Dermis blood vessel endothelial cell (primary cell): ENCODE measurements at places on chromosomes 5 and 9.

- DNase-seq = peak; percentile 58
These were observed 243.4 kb upstream of the KLF4 start for GRCh38 chr9:107732781-107733522.

DNA sequence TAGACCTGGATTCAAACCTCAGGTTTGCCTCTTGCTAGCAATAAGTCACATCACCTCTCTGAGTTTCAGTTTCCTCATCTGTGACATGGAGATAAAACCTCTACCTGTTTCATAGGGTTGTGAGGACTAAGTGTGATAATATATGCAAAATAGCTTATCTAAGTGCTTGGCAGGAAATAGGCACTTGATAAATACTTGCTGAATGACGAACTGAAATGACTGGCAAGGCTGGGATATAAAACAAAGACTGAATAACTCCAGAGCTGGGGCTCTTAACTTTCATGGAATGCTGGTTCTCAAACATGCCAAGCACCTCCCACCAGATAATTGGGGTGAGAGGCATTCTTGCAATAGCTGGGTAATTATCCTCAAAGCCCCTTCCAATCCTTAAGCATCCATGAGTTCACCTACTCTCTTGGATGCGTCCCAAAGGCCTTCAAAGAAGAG, 87.6 kb downstream of the ADRB2 start:
- DNase-seq = peak; percentile 67

- peak; percentile 67 for DNase-seq
These were observed 37.2 kb upstream of the NRARP start for GRCh38 chr9:137339045-137339907.

- DNase-seq = peak; percentile 84
These were observed 84.5 kb downstream of the RFX3 start for GRCh38 chr9:3441197-3441816.

DNA sequence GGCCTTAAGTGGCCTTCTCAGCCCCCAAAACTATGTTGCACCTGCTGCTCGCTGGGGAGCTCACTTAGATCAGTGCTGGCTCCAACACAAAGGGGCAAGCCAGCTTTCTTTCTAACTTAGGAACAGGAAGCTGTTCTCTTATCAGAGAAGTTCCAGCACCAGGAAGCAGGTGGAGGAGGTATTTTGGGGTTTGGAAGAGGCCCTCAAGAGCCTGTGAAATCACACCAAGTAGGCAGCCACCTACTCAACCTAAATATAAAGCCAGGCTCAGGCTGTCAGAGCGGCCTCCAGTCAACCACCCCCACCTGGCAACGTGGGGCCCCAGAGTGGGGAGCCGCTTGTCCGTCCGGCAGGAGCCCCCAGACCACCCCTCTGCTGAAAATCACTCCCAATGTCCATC, 152.8 kb downstream of the OLFM1 start:
- DNase-seq = no peak

DNA sequence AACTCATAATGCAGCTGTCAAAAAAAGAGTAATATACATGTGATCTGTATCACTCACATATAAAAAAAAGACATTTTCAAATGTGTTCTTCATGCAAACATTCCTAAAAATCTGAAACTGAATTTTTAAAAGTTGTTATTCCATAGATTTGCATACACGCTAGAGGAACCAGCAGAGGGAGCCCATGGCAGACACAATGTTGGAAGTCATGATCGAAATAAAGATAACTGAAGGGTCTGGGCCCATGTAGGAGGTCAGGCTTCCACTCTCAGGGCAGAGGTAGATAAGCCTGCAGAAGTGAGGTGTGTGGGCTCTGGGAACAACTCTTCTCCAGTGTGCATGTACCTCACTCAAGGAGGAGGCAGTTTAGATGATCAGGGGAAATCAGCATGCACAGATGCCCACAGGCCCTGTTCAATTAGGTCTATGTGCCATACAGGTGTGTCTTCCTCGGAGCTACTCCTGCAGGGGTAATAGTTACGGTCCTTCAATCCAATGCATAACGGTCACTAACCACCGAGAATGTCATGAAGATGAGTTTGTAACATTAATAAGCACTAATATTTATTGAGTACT, 208.6 kb downstream of the EPB41L4A start:
- peak; percentile 81 for DNase-seq

- DNase-seq = no peak
These were observed 52.8 kb downstream of the TTC1 start for GRCh38 chr5:160061770-160062169.

DNA sequence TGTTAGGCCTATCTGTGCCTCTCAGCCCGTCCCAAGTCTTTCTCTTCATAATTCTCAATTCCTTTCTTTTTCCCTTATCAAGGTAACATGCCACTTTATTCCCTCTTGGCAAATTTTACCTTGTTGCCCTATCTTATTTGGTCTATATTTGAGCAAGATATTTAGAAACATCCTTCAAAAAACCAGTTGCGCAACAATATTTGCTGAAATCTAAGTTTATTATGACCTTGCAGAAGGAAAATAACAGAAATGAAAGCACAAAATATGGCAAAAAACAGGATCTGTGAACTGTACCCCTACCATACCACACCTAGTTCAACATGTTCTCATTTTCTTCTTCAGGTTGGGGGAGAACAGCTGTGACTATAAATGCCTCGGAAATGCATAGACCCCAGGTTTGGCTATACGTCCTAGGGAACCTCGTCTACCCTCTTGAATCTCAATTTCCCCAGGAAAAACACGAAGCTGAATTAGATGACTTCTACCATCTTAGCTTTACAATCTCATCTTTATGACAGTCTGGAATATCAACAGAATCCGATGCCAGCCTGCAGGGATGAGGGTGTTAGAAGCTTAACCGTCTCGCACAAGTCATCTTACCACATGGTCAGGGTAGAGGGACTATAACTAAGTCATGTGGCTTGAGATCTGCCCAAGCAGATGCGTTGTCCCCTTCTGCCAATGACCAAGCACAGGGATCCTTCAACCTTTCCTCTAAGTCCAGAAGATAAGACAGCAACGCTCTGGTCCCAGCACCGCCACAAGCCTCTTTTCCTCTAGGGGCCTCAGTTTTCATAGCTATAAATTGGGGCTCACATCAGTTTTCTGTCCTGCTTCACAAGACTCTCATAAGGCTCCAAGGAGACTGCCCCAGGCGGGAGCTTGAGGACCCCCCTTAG, 1.3 kb downstream of the LCP2 start:
- no peak for DNase-seq

DNA sequence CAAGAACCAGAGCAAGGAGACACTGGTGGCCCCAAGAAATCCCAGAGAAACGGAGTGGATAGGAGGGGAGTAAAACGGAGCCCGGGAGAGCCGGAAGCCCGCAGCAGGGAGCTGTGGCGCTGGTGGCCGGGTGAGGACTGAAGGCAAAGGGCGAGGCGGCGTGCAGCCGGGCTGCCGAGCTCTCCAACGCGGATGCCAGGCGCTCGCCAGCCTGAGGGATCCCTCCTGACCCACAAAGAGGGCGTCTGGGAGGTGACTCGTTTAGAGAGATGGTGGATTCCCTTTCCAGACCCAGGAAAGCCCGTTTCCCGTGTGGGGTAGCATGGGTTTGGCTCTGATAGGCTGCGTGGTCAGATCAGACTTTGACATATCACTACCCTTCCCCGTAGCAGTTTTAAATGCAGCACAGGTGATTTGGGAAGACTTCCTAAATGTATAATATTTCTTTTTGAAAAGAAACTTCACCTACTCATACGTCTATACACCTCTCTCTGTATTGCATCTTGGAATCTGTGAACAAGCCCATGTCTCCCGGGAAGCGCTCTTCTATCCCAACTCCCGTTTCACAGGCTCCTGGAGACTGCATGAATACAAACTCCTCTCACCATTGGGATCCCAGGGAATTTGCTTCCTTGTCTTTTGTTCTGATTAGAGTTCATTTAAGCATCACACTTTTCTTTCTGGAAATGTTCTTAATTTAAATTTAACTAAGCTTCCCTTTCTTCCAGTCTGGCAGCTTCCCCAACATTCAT, 158.1 kb downstream of the C9orf152 start:
- peak; percentile 55 for DNase-seq

DNA sequence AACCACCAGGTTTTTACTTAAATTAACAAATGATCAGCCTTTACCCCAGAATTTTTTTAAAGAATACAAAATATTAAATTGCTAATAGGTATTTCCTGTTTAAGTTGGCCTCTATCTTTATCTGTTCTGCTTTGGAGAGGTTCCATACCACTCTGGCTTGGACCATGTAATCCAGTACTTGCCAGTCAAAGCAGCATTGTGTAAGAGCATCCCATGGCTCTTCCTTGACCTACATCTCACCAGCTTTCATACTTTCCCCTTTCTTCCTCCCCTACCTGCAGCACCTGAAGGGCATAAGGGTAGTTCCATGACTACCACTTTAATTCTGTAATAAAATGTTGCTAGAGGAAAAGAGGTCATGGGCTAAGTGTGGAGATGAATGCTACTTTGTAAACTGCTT, 140.8 kb upstream of the MTAP start:
- no peak for DNase-seq

DNA sequence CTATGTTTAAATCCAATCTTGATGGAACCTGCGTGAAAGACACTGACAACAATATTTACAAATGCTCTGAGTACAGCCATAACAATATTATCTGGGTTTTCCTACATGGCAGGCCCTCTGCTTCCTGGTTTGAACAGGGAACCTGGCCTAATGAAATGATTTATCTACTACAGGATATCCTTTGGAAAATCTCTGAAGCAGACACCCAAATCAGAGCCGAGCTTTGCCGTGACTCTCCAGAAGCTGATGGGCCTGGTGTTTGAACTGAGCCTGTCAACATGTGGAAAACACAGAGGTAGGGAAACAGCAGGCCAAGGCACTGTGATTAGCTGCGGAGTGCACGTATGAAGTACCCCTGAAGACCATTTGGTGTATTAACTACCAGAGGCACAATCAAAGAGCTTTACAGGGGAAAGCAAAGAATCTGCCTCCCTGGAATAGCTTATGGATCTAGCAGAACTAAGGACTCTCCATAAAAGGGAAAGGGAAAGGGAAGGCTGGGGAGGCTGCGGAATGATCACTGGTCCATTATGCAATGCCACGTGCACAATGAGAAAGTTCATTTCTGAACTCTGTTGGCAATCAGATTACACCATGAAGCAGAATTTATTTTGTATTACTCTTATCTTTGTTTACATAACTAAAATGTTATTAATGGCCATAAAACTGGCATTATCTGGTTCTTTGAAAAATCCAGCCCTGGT, 321.9 kb downstream of the EBF1 start:
- DNase-seq = no peak

DNA sequence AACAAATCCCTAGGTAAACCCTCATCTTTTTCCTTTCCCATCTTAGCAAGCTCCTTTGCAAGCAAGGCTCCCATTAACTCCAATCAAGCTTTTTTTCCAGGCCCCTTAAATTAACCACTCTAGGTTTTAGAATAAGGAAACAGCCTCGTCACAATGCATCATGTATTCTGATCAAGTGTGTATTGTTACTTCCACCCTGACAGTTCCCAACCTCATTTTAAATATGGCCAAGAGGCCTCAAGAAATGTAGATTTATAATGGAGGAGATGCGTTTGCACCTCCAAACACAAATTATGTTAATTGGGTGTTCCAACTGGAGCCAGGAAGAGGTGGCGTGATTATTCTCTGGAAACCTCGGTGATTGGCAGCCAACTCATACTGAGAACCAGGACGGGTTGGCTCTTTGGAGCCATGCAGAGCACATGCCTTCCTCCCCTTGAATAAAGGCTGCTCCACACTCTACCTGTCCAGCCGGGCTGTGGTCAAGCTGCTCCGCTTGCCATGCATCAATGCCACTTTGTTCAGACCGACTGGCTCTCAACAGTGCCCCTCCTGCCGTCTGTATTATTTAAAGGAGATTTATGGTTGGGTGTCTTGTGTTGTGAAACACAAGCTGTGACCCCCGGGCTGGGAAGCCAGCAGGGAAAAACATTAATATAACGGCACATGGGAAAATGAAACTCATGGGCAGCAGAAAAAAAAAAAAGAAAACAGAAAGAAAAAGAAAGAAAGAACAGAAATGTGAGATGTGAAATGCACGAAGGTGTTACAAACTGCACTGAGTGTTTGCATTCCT, 191.1 kb downstream of the EBF1 start:
- no peak for DNase-seq

GRCh38 chr9:4939118-4939561, 45.9 kb upstream of the JAK2 start:
- no peak for DNase-seq

DNA sequence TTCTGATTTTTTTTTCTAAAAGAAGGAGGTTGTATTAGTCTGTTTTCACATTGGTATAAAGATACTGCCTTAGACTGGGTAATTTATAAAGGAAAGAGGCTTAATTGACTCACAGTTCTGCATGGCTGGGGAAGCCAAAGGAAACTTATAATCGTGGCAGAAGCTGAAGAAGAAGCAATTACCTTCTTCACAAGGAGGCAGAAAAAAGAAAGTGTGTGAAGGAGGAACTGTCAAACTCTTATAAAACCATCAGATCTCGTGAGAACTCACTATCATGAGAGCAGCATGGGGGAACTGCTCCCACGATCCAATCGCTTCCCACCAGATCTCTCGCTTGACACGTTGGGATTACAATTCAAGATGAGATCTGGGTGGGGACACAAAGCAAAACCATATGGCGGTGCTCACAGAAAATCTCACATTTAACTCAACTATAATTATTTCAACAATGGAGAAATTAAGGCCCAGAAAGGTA, 27.1 kb downstream of the DPYSL3 start:
- peak; percentile 37 for DNase-seq

DNA sequence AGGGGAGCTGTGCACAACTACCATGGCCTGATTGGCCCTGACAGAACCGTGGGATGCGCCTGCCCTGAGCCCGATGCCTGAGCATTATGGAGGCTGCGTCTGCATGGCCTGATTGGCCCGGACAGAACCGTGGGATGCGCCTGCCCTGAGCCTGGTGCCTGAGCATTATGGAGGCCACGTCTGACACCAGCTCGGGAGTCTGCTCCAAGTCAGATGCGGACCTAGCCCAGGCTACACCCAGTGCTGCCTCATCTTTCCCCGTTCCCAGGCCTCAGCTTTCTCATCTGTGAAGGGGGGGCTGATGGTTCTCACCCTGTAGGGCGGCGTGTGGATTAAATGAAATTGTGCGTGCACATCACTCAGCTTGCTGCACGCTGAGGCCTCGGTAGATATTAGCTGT, 7.3 kb downstream of the CEP72 start:
- no peak for DNase-seq

- DNase-seq = no peak
These were observed 91.3 kb upstream of the RASEF start for GRCh38 chr9:83154087-83154736.

DNA sequence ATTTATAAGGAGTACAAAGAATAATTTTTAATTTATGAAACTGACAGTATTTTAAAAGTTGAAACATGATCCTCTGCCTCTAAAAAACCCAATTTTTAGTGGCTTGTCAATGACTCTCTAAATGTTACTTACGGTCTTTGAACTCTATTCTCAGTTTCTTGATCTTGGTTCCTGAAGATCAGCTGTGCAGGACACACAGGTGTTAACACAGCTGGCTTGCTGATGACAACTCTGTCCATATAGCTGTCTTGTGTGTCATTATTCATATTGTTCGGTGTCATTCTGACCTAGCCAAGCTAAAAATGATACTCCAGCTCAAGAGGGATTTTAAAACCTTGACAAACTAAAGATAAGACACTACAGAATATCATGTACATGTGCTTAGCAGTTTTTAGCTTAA, 314.5 kb downstream of the CCDC171 start:
- no peak for DNase-seq

- no peak for DNase-seq
These were observed 37.0 kb downstream of the DPYSL3 start for GRCh38 chr5:147472664-147473475.

GRCh38 chr5:141779503-141779973, 97.5 kb upstream of the ARAP3 start:
- DNase-seq = peak; percentile 39

- DNase-seq = peak; percentile 51
These were observed 576.3 kb downstream of the PDE4D start for GRCh38 chr5:59317023-59317773.

- no peak for DNase-seq
These were observed 101.0 kb upstream of the GABRG2 start for GRCh38 chr5:161966564-161966963.
